ENCODE measurements at places on chromosomes 3 and 15. TPM values are rescaled to one million over a fixed set of nuclear protein-coding genes. Genes with fewer than 3 reads are reported as not detected.

The HIGD2B gene
- total RNA-seq: not detected

The ISL2 gene
- 0.38 TPM for total RNA-seq

DNA sequence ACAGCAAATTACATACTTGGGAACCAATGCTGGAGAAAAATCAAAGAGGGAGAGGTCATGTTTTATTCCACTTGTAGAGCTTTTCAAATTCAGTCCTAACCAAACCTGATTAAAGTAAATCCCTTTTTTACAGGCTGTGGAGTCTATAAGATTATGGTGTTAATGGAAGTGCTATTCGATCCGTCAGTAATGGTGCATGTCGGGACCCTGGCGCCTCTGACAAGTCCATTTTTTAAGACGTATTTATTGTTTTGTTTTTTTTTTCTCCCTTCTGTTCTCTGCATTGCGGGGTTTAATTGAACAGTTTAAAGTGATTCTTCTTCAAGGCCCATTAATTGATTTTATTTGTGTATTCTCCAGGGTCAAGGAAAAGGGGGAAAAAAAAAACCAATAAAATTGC lies 725.9 kb downstream of the TUSC7 start:
- DNase-seq: no peak

- DNase-seq: no peak
These were observed 109.5 kb downstream of the RPLP1 start for GRCh38 chr15:69562116-69562515.

GRCh38 chr15:79032656-79033055 lies 57.9 kb downstream of the RASGRF1 start:
- DNase-seq: no peak
